ENCODE measurements at places on chromosomes 2 and 18. TPM values are rescaled to one million over a fixed set of nuclear protein-coding genes. Genes with fewer than 3 reads are reported as not detected.

- peaks cover 3% of the 10 kb centered on the region for H3K36me3 ChIP-seq
- no peak for DNase-seq
- H3K27me3 ChIP-seq, result no peaks in the 10 kb centered on the region
Measured at GRCh38 chr18:26335571-26336487, 109.6 kb downstream of the TAF4B start.

GRCh38 chr2:144405982-144406788 is 113.7 kb downstream of the ZEB2 start:
- peaks cover 18% of the 10 kb centered on the region for H3K4me1 ChIP-seq
- no peaks in the 10 kb centered on the region for H3K27me3 ChIP-seq
- no peak overlapping the region for H3K4me3 ChIP-seq
- H3K36me3 ChIP-seq, result no peaks in the 10 kb centered on the region
- no peak overlapping the region for H3K27ac ChIP-seq

GRCh38 chr2:113240150-113240914 is 38.4 kb downstream of the PAX8 start:
- DNase-seq, result no peak
- no peaks in the 10 kb centered on the region for H3K36me3 ChIP-seq
- H3K27me3 ChIP-seq, result no peaks in the 10 kb centered on the region
- no peak overlapping the region for H3K27ac ChIP-seq

DNA sequence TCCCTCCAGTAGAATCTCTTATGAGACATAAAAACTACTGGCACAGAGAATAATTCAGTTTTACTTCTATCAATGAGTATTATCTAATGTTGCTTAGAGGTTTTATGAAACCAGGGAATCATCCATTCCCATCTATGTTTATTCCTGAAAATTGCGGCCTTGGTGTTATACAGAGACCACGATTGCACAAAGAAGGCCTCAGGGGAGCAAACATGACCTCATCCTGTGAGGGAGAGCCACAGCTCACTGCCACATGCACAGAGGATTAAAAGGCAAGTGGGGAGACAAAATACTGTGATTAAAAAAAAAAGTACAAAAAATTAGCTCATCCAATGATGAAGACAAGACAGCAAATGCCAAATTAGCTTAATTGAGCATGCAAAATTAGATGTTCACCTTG is 111.8 kb upstream of the SLC35G4 start:
- no peak for DNase-seq
- H3K27ac ChIP-seq, result no peak overlapping the region
- no peaks in the 10 kb centered on the region for H3K27me3 ChIP-seq
- no peak overlapping the region for H3K4me3 ChIP-seq
- H3K36me3 ChIP-seq, result no peaks in the 10 kb centered on the region

DNA sequence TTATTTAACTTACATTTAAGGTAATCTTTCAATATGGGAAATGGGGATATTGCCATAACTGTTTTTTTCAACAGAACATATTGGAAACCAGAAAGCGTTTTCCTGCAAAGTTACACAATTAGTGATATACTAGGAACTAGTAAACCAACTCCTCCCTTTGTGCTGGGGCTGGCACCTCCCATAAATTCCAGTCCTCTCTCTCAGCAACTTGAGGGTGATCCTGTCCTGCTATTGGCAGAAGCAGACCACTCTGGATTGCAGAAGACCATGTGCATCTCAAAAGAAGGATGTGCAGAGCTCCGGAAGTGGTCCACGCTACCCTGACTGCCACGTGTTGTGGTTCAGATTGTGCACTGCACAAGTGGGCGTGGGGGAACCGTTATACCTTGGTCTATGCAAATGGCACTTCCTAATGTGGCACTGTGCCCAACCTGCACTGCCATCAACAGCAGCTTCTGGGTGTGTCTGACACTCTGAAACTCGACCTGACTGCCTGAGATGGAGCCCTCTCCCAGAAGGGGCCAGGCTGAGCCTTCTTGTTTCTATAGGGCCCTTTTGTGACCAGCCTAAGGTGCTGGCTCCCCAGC is 219.2 kb downstream of the ZNF516 start:
- H3K4me3 ChIP-seq, result no peak overlapping the region
- no peak overlapping the region for H3K27ac ChIP-seq
- no peaks in the 10 kb centered on the region for H3K36me3 ChIP-seq
- H3K27me3 ChIP-seq, result no peaks in the 10 kb centered on the region
- DNase-seq, result no peak
- H3K4me1 ChIP-seq, result no peaks in the 10 kb centered on the region

Gene HOXD3
- total RNA-seq, result not detected

DNA sequence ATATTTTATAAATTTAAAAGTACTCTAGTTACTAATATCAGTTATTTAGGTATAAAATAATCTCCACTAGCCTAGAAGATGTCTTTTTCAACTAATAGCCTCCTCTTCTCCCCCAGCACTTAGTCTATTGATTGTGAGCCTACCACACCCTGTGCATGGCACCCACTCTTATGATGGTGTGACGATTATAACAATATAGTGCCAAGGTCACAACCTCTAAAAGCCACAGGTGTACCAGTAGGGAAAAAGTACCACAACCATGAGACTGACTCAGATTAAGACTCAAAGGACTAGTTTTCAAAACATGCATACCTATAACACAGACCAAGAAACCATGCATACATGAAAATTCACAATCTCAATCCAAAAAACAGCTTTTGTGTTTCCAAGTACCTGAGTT is 27.6 kb downstream of the THADA start:
- peaks cover 4% of the 10 kb centered on the region for H3K36me3 ChIP-seq
- no peaks in the 10 kb centered on the region for H3K27me3 ChIP-seq
- DNase-seq, result no peak
- no peak overlapping the region for H3K4me3 ChIP-seq
- no peak overlapping the region for H3K27ac ChIP-seq
- H3K4me1 ChIP-seq, result 0 out of 2 replicates have a peak, but pooled peaks cover 7% of the 10 kb centered on the region

Gene PCARE
- total RNA-seq, result not detected

Gene HOXD11
- total RNA-seq, result not detected

DNA sequence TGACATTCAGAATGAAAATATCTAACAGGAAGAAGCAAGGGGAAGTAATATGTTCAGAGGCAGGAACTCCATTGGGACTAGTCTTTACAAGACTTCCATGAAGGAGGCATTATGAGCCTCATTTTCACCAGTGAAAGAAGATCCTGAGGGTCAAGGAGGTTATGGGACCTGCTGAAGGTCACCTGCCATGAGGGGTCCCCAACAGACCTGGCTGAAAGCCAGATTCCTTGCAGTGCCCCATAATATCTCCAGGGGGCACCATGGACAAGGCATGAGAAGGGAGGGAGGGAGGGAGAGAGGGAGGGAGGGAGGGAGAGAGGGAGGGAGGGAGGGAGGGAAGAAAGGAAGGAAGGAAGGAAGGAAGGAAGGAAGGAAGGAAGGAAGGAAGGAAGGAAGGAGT is 27.9 kb downstream of the XDH start:
- H3K36me3 ChIP-seq, result no peaks in the 10 kb centered on the region
- no peak overlapping the region for H3K4me3 ChIP-seq
- DNase-seq, result peak; percentile 74
- H3K27me3 ChIP-seq, result no peaks in the 10 kb centered on the region
- H3K4me1 ChIP-seq, result peaks cover 22% of the 10 kb centered on the region
- no peak overlapping the region for H3K27ac ChIP-seq

GRCh38 chr18:59957957-59958356 is 58.2 kb downstream of the PMAIP1 start:
- no peaks in the 10 kb centered on the region for H3K4me1 ChIP-seq
- H3K27me3 ChIP-seq, result no peaks in the 10 kb centered on the region
- DNase-seq, result no peak
- no peaks in the 10 kb centered on the region for H3K36me3 ChIP-seq
- H3K27ac ChIP-seq, result no peak overlapping the region

DNA sequence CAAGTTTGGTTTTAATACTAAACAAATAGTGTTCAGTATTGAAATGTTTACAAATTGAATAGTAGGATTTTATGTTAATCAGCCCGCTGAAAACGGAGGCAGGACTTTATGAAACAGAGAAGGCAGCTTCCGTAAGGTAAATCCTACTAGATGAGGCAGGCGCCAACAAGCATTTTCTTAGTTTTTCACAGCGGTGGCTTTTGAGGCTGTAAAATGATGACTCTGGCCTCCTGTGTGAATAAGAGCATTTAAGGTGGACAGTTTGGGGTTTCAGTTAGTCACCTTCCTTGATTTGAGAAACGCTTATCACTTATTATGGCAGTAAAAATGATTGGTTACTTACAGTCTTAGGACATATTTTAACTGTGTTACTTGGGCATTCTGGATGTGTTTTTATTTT is 212.9 kb downstream of the PTGR3 start:
- H3K4me3 ChIP-seq, result no peak overlapping the region
- no peaks in the 10 kb centered on the region for H3K36me3 ChIP-seq
- DNase-seq, result no peak

Gene MAP3K19
- total RNA-seq, result not detected

Gene MOGAT1
- total RNA-seq, result 0.94 TPM

DNA sequence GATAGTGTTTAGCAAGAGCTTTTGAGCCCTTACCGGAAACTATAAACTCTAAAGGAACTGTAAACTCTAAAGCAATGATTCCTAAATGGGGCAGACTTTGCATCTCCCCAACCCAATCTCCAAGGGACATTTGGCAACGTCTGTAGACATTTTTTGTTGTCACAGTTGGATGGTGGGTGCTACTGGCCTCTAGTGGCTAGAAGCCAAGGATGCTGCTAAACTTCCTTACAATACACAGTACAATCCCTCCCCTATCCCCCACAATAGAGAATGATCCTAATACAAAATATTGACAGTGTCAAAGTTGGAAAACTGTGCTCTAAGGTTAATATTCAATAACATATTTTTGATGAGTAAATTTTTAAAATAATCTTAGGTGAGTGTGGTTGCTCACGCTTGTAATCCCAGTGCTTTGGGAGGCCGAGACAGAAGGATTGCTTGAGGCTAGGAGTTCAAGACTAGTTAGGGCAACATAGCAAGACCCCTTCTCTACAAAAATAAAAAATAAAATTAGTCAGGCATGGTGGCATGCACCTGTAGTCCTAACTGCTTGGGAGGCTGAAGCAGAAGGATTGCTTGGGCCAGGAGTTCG is 66.7 kb downstream of the PTPN4 start:
- H3K4me3 ChIP-seq, result no peak overlapping the region
- no peaks in the 10 kb centered on the region for H3K27me3 ChIP-seq
- no peaks in the 10 kb centered on the region for H3K36me3 ChIP-seq
- DNase-seq, result peak; percentile 82
- no peak overlapping the region for H3K27ac ChIP-seq

DNA sequence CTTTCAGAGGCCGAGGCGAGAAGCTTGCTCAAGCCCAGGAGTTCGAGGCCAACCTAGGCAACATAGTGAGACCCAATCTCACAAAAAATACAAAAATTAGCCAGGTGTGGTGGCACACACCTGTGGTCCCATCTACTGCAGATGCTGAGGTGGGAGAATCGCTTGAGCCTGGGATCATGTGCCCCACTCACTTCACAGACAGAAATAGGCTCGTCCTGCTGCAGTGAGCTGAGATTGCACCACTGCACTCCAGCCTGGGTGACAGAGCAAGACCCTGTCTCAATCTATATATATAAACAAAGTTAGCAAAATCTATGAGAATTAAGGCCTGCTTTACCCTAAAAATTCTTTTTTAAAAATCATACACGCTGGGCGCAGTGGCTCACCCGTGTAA is 50.8 kb downstream of the TEX44 start:
- no peak overlapping the region for H3K27ac ChIP-seq
- no peak for DNase-seq
- peaks cover 10% of the 10 kb centered on the region for H3K4me1 ChIP-seq
- H3K27me3 ChIP-seq, result no peaks in the 10 kb centered on the region
- no peaks in the 10 kb centered on the region for H3K36me3 ChIP-seq
- H3K4me3 ChIP-seq, result no peak overlapping the region

- no peaks in the 10 kb centered on the region for H3K27me3 ChIP-seq
- H3K4me1 ChIP-seq, result peaks cover 25% of the 10 kb centered on the region
- no peak overlapping the region for H3K4me3 ChIP-seq
- no peaks in the 10 kb centered on the region for H3K36me3 ChIP-seq
- no peak for DNase-seq
Measured at GRCh38 chr2:150428641-150429040, 58.8 kb downstream of the RND3 start.

GRCh38 chr2:78417355-78417754 is 608.1 kb upstream of the REG3G start:
- H3K4me3 ChIP-seq, result no peak overlapping the region
- no peak overlapping the region for H3K27ac ChIP-seq
- DNase-seq, result no peak
- H3K36me3 ChIP-seq, result no peaks in the 10 kb centered on the region
- H3K27me3 ChIP-seq, result no peaks in the 10 kb centered on the region

Gene ZNF521
- 10.4 TPM for total RNA-seq

GRCh38 chr2:39356922-39357639 is 80.0 kb downstream of the MAP4K3 start:
- peak overlapping the region; percentile 41 for H3K27ac ChIP-seq
- H3K36me3 ChIP-seq, result peaks cover 32% of the 10 kb centered on the region
- peaks cover 15% of the 10 kb centered on the region for H3K4me1 ChIP-seq

- H3K36me3 ChIP-seq, result no peaks in the 10 kb centered on the region
- no peak overlapping the region for H3K27ac ChIP-seq
- DNase-seq, result peak; percentile 6
- H3K4me1 ChIP-seq, result peaks cover 19% of the 10 kb centered on the region
Measured at GRCh38 chr2:44638649-44639048, 276.9 kb downstream of the CAMKMT start.

Gene FN1
- total RNA-seq, result 255 TPM

- peaks cover 46% of the 10 kb centered on the region for H3K4me1 ChIP-seq
- no peak for DNase-seq
- no peak overlapping the region for H3K4me3 ChIP-seq
- H3K27me3 ChIP-seq, result no peaks in the 10 kb centered on the region
Measured at GRCh38 chr18:28112056-28112470, 64.9 kb downstream of the CDH2 start.

DNA sequence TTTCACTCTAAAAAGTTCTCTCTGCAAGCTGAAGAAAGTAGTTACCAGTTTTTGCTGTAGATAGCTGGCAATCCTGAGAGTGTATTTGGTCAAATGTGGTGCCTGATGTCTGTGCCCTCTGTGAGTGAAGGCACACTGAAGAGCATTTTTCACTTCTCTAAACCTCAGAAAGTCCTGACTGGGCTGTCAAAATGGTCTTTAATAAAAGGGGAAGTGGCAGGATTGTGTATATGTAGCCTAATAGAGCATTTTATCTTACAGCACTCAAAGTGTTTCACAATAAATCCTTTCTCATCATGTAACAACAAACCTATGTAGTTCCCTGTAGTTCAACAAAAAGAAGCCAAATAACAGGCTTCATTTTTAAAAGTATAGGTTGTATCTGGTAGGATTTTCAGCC is 1552.3 kb upstream of the SLC39A10 start:
- DNase-seq, result no peak
- H3K27ac ChIP-seq, result no peak overlapping the region
- no peaks in the 10 kb centered on the region for H3K27me3 ChIP-seq

- H3K36me3 ChIP-seq, result no peaks in the 10 kb centered on the region
- no peak overlapping the region for H3K4me3 ChIP-seq
Measured at GRCh38 chr18:39188278-39188677, 1622.7 kb upstream of the CELF4 start.
